NCI-H2081 (cell line): ENCODE measurements at places on chromosomes 7 and 10.

GRCh38 chr7:121271916-121272315 is 56.9 kb upstream of the WNT16 start:
- DNase-seq, result no peak

- DNase-seq, result no peak
Measured at GRCh38 chr7:113120647-113121046, 2.3 kb upstream of the SMIM30 start.

DNA sequence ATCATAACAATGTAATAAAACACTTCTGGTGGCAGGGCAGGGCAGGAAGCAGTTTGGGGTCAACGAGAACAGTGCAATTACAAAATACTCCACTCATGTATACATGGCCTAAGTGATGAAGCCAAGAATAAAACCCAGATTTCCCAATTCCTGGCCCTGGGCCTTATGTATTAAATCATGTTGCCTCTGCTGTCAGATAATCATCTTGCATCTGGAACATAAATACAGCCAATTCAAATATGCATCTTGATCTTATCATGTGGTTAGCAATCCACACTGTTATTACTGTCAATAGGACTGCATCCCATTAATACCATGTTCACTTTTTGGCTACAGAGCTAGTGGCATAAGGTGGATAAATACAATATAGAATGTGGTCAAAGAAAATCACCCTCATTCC is 186.5 kb upstream of the SLC25A13 start:
- DNase-seq, result peak; percentile 12

GRCh38 chr10:123270806-123271205 is 116.6 kb downstream of the BUB3 start:
- no peak for DNase-seq

DNA sequence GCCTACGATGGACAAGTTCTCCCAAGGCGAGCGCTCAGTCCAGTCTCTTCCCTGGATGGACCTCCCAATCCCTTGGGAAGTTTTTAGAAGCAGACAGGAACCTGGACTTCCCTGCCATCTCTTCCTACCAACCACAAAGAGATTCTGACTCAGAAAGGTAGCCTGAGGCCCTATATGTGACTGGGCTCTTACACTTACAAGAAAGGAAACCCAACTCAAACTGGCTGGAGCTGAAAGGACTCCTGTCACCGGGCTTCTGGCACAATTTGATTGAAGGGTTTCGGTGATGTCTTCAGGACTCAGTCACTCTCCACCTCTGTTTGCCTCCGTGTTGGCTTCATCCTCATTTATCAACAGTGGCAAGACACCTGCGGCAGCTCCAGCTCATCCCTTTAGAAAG is 3.7 kb upstream of the COL13A1 start:
- DNase-seq, result no peak

- DNase-seq, result no peak
Measured at GRCh38 chr10:122567056-122567660, 6.6 kb downstream of the DMBT1 start.

DNA sequence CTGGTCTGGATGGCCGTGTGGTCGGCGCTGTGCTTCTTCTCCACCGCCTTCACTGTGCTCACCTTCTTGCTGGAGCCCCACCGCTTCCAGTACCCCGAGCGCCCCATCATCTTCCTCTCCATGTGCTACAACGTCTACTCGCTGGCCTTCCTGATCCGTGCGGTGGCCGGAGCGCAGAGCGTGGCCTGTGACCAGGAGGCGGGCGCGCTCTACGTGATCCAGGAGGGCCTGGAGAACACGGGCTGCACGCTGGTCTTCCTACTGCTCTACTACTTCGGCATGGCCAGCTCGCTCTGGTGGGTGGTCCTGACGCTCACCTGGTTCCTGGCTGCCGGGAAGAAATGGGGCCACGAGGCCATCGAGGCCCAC is 1.1 kb downstream of the FZD9 start:
- DNase-seq, result no peak

DNA sequence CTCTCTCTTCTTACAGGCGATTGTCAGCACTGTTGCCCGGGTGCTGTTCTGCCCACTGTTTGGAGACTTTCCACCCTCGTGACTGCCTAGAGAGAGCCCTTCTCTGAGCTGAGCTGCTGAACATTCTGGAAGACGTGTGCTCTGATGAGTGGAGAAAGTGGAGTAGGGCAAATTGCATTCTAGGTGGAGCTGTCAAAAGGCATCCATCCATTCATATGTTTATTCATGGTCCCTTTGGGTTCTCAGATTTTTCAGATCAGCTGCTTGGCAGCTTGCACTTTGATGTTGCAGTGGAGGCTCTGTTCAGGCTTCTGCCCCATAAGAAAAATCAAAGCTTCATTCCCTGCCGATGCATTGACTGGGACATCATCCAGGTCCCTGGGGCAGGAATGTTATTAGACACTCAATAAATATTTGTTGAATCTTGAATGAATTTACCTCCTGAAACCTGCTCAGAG is 120.7 kb upstream of the EEPD1 start:
- no peak for DNase-seq

DNA sequence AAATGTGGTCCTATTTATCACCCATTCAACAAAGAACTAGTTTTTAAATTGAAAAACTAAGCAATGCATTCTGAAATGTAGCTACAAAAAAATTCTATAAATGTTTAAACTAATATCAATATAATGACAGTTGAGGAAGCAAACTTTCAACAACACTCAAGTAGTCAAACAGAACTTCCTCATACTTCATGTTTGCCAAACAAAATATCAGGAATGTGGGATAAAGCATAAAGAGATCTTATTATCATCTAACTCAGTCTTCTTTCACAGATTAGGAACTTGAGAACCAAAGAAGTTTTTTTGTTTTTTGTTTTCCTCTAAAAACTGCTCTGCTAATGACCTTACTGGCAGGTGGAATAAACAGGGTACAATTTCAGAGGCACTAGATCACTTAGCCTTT is 116.2 kb downstream of the JAZF1 start:
- no peak for DNase-seq

GRCh38 chr7:88615336-88615735 is 144.2 kb upstream of the ZNF804B start:
- DNase-seq, result no peak

GRCh38 chr10:80197972-80198916 is 7.1 kb downstream of the ANXA11 start:
- no peak for DNase-seq

DNA sequence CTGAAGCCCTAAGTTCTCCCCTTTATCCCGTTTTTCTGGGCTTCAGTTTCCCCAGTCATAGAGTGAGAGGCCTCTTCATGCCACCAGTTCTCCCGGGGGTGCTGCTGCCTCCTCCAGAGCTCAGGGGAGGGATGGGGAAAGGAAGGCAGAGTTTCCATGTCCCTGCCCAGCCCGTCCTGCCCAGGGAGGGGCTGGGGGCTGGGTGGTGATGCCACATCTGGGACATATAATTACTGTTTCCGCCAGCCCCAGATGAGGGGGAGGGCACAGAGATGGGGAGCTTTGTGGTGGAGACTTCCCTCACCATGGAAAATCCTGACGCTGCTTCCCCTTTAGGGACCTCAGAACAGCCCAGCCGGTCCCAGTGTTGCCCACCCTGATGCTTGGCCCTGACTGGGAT is 4.1 kb downstream of the AQP1 start:
- DNase-seq, result no peak

DNA sequence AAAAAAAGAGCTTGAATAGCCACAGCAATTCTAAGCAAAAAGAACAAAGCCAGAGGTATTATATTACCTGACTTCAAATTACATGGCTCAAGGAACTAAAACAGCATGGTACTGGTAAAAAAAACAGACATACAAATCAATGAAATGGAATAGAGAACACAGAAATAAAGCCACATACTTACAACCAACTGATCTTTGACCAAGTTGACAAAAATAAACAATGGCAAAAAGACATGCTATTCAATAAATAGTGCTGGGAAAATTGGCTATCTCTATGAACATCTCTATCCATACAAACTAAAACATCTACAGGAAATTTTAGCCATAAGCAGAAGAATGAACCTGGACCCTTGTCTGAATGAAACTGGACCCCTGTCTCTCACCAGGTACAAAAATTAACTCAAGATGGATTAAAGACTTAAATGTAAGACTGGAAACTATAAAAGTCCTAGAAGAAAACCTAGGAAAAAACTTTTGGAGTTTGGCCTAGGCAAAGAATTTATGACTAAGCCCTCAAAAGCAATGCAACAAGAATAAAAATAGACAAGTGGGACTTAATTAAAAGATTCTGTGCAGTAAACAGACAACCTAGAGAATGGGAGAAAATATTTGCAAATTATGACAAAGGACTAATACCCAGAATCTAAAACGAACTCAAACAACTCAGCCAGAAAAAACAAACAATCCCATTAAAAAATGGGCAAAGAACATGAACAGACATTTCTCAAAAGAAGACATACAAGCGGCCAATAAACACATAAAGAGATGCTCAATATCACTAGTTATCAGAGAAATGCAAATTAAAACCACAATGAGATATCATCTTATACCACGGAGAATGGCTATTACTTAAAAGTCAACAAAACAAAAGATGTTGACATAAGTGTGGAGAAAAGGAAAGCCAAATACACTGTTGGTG is 72.8 kb upstream of the DDC start:
- DNase-seq, result no peak

- DNase-seq, result peak; percentile 6
Measured at GRCh38 chr10:101839416-101840063, 4.1 kb downstream of the KCNIP2 start.

- peak; percentile 37 for DNase-seq
Measured at GRCh38 chr7:145511004-145511403, 605.6 kb upstream of the CNTNAP2 start.

- DNase-seq, result no peak
Measured at GRCh38 chr7:32536585-32536984, 41.3 kb downstream of the AVL9 start.

DNA sequence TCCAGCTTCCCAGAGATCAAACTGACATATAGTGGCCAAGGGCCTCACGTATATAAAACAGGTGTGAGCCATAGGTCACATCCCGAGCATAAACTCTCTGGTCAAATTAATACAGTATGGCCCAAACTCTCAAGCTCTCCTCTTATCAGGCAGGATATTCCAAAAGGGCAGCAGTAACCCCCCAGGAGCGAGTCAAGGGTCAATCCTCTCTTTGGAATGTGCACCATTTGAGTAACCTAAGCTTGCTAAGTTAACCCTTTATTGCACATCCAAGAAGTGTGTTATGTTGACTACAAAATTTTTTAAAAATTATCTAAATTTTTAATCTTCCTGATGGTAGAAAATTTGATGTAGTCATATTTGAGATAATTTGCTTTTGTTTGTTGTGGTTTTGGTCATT is 4.5 kb upstream of the TRIM24 start:
- no peak for DNase-seq

- no peak for DNase-seq
Measured at GRCh38 chr7:112882991-112883390, 92.8 kb upstream of the TMEM168 start.
